ENCODE measurements at places on chromosomes 13 and 19. TPM values are rescaled to one million over a fixed set of nuclear protein-coding genes. Genes with fewer than 3 reads are reported as not detected.

Gene ZNF20
- 0.96 TPM for total RNA-seq

Gene DCT
- not detected for total RNA-seq

Gene SHISA7
- total RNA-seq, result 0.85 TPM

- H3K36me3 ChIP-seq, result no peaks in the 10 kb centered on the region
- no peak for DNase-seq
- H3K27me3 ChIP-seq, result no peaks in the 10 kb centered on the region
- H3K27ac ChIP-seq, result no peak overlapping the region
Measured at GRCh38 chr13:66984241-66984640, 245.9 kb downstream of the PCDH9 start.

- no peak for DNase-seq
- H3K27me3 ChIP-seq, result no peaks in the 10 kb centered on the region
- H3K4me1 ChIP-seq, result no peaks in the 10 kb centered on the region
- H3K36me3 ChIP-seq, result no peaks in the 10 kb centered on the region
Measured at GRCh38 chr13:109096101-109096500, 466.7 kb downstream of the MYO16 start.

- peak overlapping the region; percentile 12 for H3K27ac ChIP-seq
- H3K27me3 ChIP-seq, result no peaks in the 10 kb centered on the region
- no peak overlapping the region for H3K4me3 ChIP-seq
- peaks cover 65% of the 10 kb centered on the region for H3K36me3 ChIP-seq
- H3K4me1 ChIP-seq, result peaks cover 24% of the 10 kb centered on the region
Measured at GRCh38 chr19:50001775-50002174, 23.4 kb downstream of the VRK3 start.

DNA sequence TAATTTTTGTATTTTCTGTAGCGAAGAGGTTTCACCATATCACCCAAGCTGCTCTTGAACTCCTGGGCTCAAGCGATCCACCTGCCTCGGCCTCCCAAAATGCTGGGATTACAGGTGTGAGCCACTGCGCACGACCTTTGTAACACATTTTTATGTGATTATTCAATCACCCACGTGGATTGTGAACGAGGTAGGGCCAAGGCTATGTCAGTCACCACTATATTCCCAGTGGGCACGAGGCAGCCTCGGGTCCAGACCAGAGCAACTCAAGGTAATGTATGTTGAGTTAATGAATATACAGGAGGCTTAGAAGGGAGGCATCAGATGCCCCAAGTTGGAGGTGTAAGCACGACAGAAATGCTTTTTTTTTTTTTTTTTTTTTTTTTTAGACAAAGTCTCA is 8.9 kb downstream of the PTGIR start:
- no peak overlapping the region for H3K4me3 ChIP-seq
- DNase-seq, result no peak
- H3K36me3 ChIP-seq, result peaks cover 8% of the 10 kb centered on the region
- no peak overlapping the region for H3K27ac ChIP-seq

DNA sequence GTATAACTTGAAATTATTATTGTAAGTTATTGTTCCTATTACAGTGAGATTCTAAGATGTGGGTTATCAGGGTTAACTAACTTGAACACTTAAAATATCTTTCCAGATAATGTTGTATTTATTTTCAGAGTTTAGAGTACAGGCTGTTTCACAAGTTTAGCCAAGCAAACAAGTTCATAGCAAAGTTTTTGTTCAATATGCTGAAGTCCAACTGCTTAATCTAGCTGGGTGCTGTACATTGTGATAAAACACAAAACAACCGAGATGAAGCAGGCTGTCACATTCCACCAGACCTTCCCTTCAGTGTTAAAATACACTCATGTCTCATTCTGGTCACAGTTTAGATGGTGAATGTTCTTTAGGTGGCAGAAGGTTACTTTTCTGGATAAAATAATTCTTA is 148.0 kb upstream of the PCDH20 start:
- no peak overlapping the region for H3K4me3 ChIP-seq
- no peak for DNase-seq
- no peaks in the 10 kb centered on the region for H3K4me1 ChIP-seq
- H3K27ac ChIP-seq, result no peak overlapping the region
- no peaks in the 10 kb centered on the region for H3K27me3 ChIP-seq

DNA sequence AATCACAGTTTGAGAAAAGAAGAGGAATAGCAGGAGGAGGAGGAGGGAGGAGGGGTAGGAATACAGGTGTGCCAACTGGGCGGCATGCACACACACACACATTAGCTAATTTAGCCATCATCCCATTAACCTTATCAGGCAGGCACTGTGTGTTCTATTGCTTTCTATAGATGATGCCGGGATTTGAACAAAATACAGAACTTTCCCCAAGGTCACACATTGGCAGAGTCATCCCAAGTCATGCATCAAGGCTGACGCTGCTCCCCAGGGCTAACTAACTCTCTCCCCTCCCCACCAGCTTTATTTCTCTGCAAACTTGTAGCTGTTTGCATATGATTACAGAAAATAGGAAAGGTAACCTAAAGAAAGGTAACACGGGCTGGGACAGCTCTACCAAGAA is 83.0 kb downstream of the NUFIP1 start:
- H3K4me3 ChIP-seq, result peak overlapping the region; percentile 21
- H3K4me1 ChIP-seq, result peaks cover 37% of the 10 kb centered on the region
- no peaks in the 10 kb centered on the region for H3K27me3 ChIP-seq
- H3K27ac ChIP-seq, result peak overlapping the region; percentile 74

DNA sequence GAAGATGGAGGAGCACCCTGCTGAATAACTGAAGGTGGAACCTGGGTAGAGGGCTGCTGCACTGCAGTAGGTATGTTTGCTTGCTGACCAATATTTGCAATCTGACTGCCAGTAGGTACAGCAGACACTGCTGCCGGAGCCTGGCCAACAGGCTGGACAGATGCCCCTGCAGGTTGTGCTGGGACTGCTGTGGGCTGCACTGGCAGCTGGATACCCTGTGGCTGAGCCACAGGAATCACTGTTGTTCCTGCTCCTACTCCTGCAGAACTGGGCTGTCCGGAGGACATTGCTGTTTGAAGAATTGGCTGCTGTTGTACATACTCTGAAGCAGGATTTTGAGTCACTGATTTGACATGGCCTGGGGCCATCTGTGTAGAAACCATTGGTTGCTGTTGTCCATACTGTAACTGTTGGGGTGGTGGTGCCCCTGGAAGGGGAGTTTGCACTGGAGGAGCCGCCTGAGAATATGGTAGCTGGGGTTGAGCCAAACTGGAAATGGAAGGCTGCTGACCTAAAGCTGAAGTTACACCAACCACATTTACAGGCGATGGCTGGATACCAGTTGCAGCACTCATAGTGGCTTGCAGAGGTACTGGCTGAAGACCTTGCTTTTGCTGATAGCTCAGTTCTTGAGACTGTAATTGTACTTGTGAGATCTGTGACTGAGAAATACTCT is 2.2 kb downstream of the TSC22D1 start:
- no peak for DNase-seq
- H3K4me3 ChIP-seq, result peak overlapping the region; percentile 97
- no peak overlapping the region for H3K27ac ChIP-seq
- H3K36me3 ChIP-seq, result no peaks in the 10 kb centered on the region

DNA sequence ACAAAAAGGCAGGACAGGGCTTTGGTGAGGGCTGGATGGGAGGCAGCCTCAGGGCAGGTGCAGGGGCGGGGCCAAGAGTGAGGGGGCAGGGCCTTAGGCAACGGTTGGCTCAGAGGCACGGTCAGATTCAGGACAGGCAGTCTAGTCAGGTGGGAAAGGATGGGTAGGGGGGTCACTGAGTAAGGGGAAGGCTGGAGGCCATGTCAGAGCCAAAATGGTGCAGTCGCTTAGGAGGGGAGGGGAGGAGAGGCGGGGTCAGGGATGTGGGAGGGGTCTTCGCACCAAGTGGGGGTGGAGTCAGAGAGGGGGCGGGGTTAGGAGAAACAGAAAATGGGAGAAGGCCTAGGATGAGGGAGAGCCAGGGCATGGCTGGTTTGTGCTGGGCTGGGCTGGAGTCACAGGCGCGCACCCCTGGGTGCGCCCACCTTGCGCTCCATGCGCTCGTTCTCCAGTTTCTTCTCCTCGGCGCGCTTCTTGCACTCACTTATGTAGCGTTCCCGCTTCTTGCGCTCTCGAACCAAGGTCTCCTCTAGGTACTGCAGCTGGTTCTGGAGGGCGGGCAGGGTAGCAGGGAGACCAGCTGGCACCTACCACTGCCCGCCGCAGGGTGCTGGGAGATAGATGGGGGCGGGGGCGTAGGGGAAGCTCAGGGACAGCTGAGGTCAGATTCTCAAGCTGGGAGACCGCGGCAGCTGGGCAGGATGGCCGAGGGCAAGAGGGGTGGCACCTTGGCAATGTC is 6.8 kb upstream of the RGL3 start:
- no peak for DNase-seq
- H3K4me3 ChIP-seq, result no peak overlapping the region
- no peak overlapping the region for H3K27ac ChIP-seq
- no peaks in the 10 kb centered on the region for H3K27me3 ChIP-seq
